RPMI7951 (cell line): ENCODE measurements at places on chromosomes 6 and 20.

- DNase-seq: no peak
These were observed 44.6 kb downstream of the PPARD start for GRCh38 chr6:35386989-35387388.

DNA sequence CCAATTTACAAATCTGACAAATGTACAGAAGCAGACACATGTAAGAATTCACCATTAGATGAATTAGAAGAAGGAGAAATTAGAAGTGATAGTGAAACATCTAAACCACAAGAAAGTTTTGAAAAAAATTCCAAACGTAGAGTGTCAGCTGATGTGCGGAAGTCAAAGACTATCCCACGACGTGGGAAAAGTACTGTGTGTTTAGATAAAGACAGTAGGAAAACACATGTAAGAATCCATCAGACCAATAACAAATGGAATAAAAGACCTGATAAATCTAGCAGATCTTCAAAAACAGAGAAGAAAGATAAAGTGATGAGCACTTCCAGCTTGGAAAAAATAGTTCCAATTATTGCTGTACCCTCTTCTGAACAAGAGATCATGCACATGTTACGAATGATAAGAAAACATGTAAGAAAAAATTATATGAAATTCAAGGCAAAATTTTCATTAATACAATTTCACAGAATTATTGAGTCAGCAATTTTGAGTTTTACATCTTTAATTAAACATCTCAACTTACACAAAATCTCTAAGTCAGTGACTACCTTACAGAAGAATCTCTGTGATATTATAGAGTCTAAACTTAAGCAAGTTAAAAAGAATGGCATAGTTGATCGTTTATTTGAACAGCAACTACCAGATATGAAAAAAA is 28.1 kb upstream of the GJA10 start:
- DNase-seq: no peak

GRCh38 chr6:41672016-41672415 is 33.7 kb downstream of the MDFI start:
- no peak for DNase-seq

DNA sequence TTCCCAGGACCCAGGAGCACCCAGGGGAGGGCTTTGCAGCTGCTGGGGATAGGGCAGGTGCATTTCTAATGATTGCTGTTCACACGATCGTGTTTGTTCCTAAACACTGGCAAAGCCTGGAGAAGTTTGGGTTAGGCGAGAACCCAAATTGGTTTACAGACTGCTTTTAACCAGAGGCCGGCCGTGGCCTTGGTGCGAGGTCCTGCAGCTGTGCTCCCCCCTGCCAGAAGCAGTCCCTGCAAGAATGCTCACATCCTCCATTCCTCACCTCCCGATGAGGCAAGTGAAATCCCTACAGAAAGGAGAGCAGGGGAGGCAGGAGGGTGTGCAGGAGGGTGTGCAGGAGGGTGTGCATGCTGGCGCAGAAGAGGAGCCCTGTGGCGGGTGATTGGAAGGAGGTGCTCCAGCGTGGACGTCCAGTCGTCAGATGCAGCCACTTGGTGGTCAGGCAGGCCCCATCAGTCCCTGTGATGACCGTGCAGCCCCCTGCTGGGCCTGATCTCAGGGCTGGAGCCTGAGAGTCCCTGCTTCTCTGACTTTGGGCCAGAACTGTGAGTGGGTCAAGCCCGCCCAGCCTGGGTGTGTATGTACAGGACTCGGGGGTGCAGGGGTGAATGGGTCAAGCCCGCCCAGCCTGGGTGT is 55.7 kb upstream of the FRMD1 start:
- no peak for DNase-seq

GRCh38 chr6:151400473-151400872 is 9.1 kb upstream of the ZBTB2 start:
- DNase-seq: peak; percentile 29

- peak; percentile 73 for DNase-seq
These were observed 211.7 kb upstream of the PRND start for GRCh38 chr20:4509825-4510522.

- peak; percentile 54 for DNase-seq
These were observed 245.5 kb downstream of the PACRG start for GRCh38 chr6:162973151-162973872.

GRCh38 chr6:90249458-90249857 is 47.2 kb downstream of the BACH2 start:
- no peak for DNase-seq
